Activated CD4-positive, alpha-beta memory T cell treated with anti-CD3 and anti-CD28 coated beads for 36 hours (primary cell): ENCODE measurements at places on chromosomes 4 and X.

DNA sequence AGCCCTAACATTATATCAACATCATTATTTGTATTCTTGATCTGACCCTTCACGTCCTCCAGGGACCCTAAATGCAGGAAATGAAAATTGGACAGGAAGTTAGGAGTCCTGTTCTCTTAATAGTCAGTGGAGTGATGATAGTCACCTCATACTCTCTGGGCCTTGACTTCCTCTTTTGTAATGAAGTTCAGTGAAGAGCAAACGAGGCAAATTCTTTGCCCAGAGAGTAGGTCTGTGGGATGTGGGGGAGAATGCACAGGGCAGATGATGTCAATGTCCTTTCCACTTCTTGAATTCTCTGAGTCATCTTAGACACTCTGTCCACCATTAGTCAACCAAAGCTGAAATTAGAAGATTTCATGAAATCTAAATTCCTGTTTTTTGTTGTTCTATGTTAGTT lies 17.1 kb upstream of the GPRIN3 start:
- peak; percentile 28 for DNase-seq

GRCh38 chr4:119810001-119810400 lies 181.4 kb upstream of the PDE5A start:
- DNase-seq, result no peak

GRCh38 chr4:99816545-99817308 lies at the start of gene DAPP1:
Gene DAPP1 (plus strand): TSS chr4:99816827. CDS start chr4:99816914, 87 bp downstream.
- DNase-seq, result peak; percentile 89

GRCh38 chrX:43349363-43349762 lies 306.7 kb upstream of the MAOA start:
- peak; percentile 44 for DNase-seq

DNA sequence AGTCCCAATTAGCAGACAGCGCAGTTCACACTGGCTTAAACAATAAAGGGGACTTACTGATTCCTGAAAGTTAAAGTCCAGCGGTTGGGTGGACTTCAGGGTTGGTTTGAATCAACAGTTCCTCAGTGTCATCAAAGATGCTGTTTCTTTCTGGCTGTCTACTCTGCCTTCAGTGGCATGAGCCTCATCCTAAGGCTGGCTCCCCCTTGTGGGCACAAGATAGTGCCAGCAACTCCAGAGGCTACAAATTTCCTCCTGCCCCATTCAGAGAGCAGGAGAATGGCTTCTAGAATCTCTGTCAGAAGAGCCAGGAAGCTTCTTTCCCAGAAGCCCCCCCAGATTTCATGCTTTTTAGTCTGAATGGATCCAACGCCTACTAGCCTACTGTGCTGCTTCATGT lies 82.4 kb upstream of the MTM1 start:
- DNase-seq, result peak; percentile 52
